Heart left ventricle (tissue), 16 donors: ENCODE measurements at places on chromosomes 1 and 21. TPM values are rescaled to one million over a fixed set of nuclear protein-coding genes. Genes with fewer than 3 reads are reported as not detected.

GRCh38 chr1:234452406-234452965 is 26.5 kb downstream of the TARBP1 start:
- no peaks in the 10 kb centered on the region for H3K36me3 ChIP-seq
- no peaks in the 10 kb centered on the region for H3K27me3 ChIP-seq
- no peaks in the 10 kb centered on the region for H3K4me1 ChIP-seq
- H3K27ac ChIP-seq = no peak overlapping the region
- H3K4me3 ChIP-seq = no peak overlapping the region

DNA sequence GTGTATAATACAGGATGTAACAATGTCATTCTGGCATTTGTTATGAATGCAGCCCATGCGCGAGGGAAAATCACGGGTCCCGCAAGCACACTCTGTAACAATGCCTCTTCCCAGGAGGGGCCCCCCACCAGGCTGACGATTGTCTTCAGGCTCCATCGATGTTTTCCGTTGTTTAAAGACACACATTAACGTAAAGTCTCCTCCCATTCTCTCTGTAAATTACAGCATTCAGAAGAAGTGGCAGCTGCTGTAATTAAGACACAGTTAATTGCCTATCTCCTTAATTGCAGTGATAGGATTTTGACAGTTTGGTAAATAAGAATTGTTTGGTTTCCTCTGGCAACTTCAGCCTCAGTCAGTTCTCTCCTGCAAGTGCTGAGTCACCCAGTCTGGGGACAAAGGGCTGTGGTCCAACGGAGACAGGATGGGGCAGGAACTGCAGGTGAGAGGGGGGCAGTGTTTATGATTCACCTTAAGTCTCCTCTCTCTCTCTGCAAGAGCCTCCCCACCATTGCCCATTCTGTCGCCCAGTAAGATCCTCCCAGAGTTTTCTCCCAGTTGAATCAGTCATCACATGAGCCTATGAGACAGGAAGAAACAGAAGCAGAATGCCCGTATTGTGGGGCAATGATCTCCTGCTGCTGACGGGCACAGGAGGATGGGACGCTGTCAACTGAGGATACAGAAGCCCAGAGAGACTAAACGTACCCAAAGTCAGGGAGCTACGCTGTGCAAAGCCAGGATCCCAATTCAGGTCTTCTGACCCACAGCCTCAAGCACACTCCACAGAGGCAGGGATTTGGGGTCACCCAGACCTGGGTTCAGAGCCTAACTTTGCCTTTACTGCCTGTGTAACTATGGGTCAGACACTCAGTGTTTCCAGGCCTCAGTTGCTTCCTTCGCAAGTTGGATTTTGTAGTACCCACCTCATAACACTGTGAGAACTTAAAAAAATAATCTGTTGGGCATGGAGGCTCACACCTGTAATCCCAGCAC is 110.0 kb downstream of the ADSS2 start:
- H3K4me1 ChIP-seq = no peaks in the 10 kb centered on the region
- H3K27ac ChIP-seq = no peak overlapping the region
- DNase-seq = no peak
- no peaks in the 10 kb centered on the region for H3K27me3 ChIP-seq

- H3K4me3 ChIP-seq = no peak overlapping the region
- H3K36me3 ChIP-seq = no peaks in the 10 kb centered on the region
- H3K4me1 ChIP-seq = no peaks in the 10 kb centered on the region
- no peaks in the 10 kb centered on the region for H3K27me3 ChIP-seq
- DNase-seq = no peak
- no peak overlapping the region for H3K27ac ChIP-seq
These were observed 89.5 kb downstream of the CCDC30 start for GRCh38 chr1:42552636-42553035.

Gene OR2AK2
- not detected for total RNA-seq

DNA sequence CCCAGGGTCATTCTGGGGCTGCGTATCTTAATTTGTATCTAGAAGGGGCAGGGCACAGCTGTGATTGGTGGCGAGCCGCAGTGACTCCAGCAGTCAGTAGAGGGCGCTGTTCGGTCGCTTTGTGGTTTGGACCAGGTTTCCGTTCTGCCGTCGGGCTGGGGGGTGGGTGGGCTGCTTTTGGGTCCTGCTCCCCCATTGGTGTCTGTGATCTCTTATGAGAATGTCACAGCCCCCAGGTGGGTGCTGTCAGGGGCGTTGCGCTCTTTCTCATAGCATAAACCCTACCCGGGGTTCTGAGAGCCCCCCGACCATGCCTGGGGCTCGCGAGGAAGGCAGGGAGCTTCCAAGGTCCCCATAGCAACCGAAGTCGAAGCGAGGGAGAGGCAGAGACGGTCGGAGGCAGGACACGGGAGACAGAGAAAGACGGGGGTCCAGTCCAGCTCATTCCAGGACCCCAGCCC is 5.4 kb downstream of the TFF3 start:
- no peak overlapping the region for H3K27ac ChIP-seq
- H3K27me3 ChIP-seq = no peaks in the 10 kb centered on the region
- H3K4me1 ChIP-seq = peaks cover 30% of the 10 kb centered on the region

GRCh38 chr1:200624679-200625335 is 4.3 kb upstream of the KIF14 start:
- no peaks in the 10 kb centered on the region for H3K27me3 ChIP-seq
- H3K36me3 ChIP-seq = no peaks in the 10 kb centered on the region
- H3K27ac ChIP-seq = no peak overlapping the region
- DNase-seq = no peak
- no peak overlapping the region for H3K4me3 ChIP-seq
- H3K4me1 ChIP-seq = no peaks in the 10 kb centered on the region

Gene TAS1R1
- not detected for total RNA-seq

DNA sequence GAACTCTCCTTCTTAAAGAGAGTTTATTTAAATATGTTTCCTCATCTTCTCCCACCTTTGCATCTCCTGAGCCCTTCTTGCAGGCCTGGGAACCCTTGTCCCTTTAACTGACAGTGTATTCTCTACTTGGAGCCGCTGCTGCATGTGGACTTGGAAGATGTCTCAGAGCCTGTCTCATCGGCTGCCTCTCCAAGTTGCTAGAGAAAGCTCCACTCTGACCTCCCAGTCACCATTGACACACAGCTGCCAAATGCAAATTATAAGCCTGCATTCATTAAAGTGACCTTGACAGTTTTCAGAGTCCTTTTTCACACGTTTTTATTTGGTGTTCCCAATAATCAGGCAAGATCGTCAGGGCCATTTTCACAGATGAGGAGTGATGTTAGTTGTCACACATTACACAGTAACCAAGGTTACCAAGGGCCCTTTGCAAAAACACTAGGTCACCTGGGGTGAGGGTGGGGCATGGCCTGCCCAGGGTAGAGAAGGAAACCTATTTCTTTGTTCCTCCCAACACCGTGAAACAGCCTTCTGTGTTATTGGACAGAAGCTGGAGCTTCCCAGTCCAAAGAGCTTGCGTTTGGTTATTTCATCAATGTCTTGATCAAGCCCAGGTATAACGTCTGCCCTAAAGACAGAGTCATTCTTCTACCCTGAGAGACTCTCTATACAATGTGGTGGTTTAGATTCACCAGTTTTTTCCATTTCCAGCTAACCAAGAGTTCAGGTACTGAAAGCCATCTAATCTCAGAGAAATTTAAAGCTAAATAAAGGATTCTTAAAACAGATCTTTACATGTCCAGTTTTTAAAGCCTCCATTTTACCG is 164.1 kb downstream of the GALNT2 start:
- no peak for DNase-seq
- peaks cover 28% of the 10 kb centered on the region for H3K4me1 ChIP-seq
- peak overlapping the region; percentile 13 for H3K27ac ChIP-seq
- no peaks in the 10 kb centered on the region for H3K27me3 ChIP-seq

DNA sequence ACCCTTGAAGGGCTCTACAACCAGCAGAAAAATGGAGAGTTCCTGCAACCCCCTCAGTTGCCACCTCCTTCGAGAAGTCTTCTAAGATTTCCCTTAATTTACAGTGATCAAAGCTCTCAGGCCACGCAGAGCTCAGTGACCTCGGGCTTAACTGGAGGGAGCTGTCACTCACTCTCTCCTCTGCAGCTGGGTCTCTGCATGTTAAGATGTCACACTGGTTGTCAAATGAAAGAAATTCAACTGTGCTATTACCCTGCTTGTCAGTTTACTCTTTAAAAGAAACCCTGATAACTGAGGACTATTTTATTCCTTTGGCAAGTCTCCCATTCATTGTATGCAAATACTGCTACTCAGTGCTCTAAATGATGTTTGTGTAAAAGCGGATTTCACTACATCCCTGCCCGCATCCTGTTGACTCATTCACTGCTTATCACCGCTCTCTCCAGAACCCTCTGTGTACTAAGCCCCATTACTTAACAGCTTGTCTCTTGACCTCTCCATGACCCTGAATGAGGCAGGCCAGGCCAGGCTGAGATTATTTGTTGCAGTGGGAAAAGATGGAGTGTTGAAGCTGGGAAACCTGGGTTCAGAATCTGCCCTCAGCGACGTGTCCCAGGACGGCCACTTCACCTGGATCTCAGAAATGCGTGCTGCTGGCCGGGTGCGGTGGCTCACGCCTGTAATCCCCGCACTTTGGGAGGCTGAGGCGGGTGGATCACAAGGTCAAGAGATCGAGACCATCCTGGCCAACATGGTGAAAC is 13.7 kb downstream of the DHRS3 start:
- peak overlapping the region; percentile 29 for H3K27ac ChIP-seq
- H3K4me3 ChIP-seq = no peak overlapping the region
- no peaks in the 10 kb centered on the region for H3K27me3 ChIP-seq
- no peak for DNase-seq
- H3K36me3 ChIP-seq = peaks cover 10% of the 10 kb centered on the region

Gene RXRG
- 2.6 TPM for total RNA-seq

DNA sequence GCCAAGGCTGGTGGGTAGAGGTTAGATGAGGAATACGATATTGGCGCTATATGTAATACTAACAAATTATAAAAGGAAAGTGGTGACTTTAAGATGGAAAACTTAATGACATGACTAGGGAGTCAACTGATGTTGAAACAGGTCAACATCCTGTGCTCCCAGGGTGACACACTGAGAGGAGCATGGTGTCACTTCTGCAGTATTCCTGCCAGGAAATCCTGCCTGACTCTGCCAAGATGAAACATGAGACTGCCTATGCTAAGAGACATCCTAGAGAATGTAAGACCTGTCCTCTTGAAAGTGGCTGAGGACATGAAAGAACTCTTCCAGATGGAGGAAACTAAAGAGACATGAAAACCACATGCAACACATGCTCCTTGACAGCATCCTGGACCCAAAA is 65.0 kb upstream of the KCND3 start:
- H3K4me3 ChIP-seq = no peak overlapping the region
- H3K27me3 ChIP-seq = no peaks in the 10 kb centered on the region

DNA sequence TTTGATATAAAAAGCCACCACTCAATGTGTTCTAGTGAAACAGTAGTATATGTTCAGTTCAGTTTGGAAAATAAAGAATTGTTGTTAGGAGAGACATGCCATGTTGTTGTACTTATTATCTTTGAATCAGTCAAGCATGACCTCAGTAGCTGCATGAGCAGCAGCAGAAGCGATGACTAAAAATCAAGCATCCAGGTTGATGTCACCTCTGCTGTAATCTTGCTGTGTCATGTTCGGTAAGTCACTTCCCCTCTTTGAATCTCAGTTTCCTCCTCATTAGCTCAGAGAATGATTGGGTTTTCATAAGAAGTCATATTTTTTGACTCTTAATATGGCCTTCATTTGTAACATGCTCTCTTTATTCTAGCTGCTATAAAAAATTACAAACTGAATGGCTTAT is 428.4 kb upstream of the B3GALT2 start:
- DNase-seq = no peak
- H3K27me3 ChIP-seq = no peaks in the 10 kb centered on the region
- no peaks in the 10 kb centered on the region for H3K4me1 ChIP-seq
- H3K36me3 ChIP-seq = no peaks in the 10 kb centered on the region
- H3K4me3 ChIP-seq = no peak overlapping the region

Gene OR2L8
- total RNA-seq = not detected

GRCh38 chr1:241677201-241677600 is 25.1 kb downstream of the WDR64 start:
- DNase-seq = no peak
- H3K36me3 ChIP-seq = no peaks in the 10 kb centered on the region
- H3K4me3 ChIP-seq = no peak overlapping the region
- no peaks in the 10 kb centered on the region for H3K4me1 ChIP-seq
- no peak overlapping the region for H3K27ac ChIP-seq
- H3K27me3 ChIP-seq = no peaks in the 10 kb centered on the region

Gene ATP6V1G3
- not detected for total RNA-seq

DNA sequence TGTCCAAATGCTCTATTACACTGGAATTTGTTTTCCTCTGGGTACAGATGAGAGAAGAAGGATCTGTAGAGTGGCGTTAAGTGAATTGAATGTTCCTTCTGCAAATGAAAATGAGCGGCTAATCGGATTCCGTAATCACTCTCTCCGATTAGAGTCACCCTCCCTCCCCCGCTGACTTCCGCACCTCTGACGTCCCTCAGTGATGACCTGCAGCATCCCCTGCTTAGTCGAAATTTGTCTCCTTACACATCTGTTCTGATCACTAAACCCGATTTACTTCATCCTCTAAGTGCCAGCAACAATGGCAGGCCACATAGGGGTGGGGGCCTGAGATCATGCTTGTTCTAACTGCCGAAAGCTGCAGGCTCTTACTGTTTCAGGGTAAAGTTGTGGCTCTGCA is 378.7 kb downstream of the SEC16B start:
- no peak overlapping the region for H3K27ac ChIP-seq
- H3K4me1 ChIP-seq = no peaks in the 10 kb centered on the region
- H3K36me3 ChIP-seq = no peaks in the 10 kb centered on the region
- H3K27me3 ChIP-seq = peaks cover 20% of the 10 kb centered on the region
- DNase-seq = no peak

Gene PLA2G2F
- total RNA-seq = not detected

GRCh38 chr1:41515778-41516167 is 31.3 kb upstream of the EDN2 start:
- DNase-seq = no peak
- no peaks in the 10 kb centered on the region for H3K36me3 ChIP-seq
- H3K27me3 ChIP-seq = no peaks in the 10 kb centered on the region
- H3K27ac ChIP-seq = no peak overlapping the region
- H3K4me3 ChIP-seq = no peak overlapping the region
- peaks cover 17% of the 10 kb centered on the region for H3K4me1 ChIP-seq

Gene PCP4
- 3.9 TPM for total RNA-seq

- no peak overlapping the region for H3K4me3 ChIP-seq
- H3K36me3 ChIP-seq = no peaks in the 10 kb centered on the region
- no peak for DNase-seq
- H3K27me3 ChIP-seq = no peaks in the 10 kb centered on the region
- no peak overlapping the region for H3K27ac ChIP-seq
These were observed 28.2 kb upstream of the RGL1 start for GRCh38 chr1:183776731-183777130.

Gene CD1D
- 0.95 TPM for total RNA-seq
